Testis (tissue), 5 donors: ENCODE measurements at places on chromosomes 5 and 9.

- no peak for DNase-seq
These were observed 9.3 kb downstream of the ZBTB43 start for GRCh38 chr9:126814091-126814490.

GRCh38 chr9:133917375-133917774 is 74.7 kb downstream of the VAV2 start:
- no peak for DNase-seq

- no peak for DNase-seq
These were observed 54.6 kb downstream of the FBXL7 start for GRCh38 chr5:15554542-15554941.

DNA sequence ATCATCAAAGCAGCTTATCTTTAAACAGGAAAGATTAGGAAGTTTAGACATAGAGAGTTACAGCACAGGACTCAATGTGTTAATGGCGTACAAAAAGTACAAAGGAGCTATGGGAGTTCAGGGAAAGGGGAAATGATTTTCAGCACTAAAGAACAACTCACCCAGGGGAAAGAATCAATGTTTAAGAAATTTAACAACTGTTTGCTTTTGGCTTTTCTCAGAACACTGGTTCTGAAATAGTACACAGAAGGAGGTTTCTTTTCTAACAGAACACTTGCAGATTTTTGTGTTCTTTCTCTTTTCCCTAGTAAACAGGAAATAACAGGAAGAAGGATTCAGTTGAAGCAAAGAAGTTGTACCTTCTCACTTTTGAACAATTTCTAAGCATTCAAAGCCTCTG is 71.3 kb upstream of the GHR start:
- no peak for DNase-seq
